ENCODE measurements at places on chromosomes 2 and 18.

DNA sequence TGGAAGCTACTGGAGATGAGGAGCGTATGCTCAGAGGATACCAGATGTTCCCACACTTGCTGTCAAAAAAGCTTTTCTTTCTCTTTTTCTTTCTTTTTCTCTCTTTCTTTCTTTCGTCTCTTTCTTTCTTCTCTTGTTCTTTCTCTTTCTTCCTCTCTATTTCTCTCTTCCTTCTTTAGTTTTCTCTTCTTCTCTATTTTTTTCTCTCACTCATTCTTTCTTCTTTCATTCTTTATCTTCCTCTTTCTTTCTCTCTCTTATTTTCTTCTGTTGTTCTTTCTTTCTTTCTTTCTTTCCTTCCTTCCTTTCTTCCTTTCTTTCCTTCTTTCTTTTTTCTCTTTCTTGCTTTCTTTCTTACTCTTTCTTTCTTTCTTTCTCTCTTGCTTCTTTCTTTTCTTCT is 457.6 kb downstream of the CMPK2 start:
- DNase-seq = no peak

- DNase-seq = no peak
Measured at GRCh38 chr18:22694954-22695353, 238.2 kb upstream of the RBBP8 start.

DNA sequence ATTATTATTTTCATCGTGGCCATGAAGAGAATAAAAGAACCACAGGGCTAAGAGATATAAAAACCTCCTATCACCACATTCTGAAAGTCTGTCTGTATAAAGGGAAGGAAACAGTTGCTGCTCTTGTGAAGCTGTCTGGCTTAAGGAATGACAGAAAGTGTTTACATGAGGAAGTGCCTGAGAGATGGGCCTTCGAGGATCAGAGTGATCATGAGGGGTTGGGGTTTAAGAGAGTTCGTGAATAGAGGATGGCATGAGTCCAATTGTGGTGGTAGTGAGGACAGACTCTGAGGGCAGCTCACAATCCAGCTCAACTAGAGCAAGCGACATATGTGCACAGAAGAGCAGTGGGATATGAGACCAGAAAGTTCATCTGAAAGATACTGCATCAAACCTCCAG is 65.8 kb upstream of the PIEZO2 start:
- DNase-seq = no peak

DNA sequence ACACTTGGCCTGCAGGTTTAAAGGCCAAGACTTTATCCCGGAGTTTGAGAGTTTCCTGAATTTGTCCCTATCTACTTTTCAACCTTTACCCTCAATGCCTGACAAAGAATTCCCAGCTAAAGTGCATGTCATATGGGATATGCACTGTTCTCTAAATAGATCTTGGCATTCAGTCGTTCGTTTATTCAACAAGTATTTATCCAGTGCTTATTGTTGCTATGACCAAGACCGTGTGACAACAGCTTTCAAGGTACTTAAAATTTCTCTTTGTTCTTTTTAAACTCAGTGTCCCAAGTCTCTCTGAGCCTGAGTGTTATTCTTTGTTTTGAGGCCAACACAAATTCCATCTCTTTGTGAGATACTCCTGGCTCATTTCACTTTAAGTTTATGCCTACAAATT is 133.4 kb downstream of the RGPD3 start:
- no peak for DNase-seq

- DNase-seq = no peak
Measured at GRCh38 chr2:151793123-151793522, 35.1 kb downstream of the ARL5A start.

DNA sequence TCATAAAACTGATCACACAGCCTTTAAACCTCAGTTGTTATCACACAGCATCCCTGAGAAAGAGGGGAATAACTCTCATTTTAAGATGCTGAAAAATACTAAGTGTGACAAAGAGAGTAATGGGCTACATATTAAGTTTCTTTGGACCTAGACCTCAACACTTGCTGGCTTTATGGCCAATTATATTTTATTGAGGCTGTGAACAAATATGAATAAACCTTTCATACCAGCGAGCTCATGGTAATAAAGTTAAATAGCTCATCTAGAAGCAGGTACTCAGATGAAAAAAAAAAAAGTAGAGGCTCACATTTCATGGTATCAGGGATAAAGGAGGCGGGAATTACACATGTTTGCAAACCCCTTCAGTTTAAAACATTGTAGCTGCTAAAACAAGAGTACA is 75.7 kb downstream of the DOCK10 start:
- DNase-seq = no peak

DNA sequence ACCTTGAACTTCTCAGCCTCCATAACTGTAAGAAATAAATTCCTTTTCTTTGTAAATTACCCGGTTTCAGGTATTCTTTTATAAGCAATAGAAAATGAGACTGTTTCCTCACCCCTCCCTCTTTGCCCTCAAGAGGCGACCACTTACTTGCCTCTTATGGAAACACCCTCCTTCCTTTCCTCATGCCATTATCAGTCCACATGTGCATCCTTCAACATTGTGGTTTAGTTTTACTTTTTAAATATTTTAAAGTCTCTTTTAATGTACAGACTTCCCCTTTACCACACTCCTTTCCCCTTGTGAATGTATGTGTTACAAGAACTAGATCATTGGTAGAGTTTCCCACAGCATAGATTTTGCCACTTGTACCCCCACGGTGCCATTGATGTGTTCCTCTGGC is 202.4 kb upstream of the SIX2 start:
- DNase-seq = no peak

DNA sequence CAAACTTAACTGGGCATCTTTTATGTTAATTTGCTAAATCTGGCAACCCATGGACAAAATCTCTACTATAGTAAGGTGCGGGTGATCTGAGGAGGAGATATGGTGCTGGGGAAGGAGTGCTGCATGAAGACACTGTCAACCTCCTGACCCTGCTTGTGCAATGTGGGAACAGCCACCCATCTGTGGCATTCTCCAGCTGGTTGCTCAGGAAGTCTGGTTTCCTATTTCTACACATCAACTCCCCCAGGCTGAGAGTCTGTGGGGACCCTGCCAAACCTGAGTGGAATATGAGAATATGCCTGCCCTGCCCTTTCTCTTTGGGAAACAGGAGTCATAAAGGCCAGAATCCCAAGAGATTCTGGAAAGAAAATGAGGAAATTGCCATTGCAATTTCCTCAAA is 60.1 kb upstream of the PAX3 start:
- no peak for DNase-seq

DNA sequence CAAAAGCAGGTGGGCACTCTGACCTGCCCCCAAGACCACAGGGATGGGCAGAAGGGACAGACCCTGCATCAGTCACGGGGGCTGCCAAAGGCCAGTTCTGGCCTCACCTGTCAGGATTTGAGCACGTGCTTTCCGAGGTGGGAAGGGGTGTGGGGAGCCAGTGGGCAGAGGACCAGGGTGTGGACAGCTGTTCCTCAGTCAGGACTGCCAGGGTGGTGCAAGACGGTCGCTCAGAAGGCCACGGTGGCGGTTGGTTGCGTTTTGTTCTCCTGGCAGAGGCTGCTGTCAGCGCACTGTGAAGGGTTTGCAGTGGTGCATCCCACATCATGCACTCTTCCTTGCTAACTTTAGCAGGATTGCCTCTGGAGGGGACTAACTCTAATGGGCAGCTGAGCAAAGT is 665.3 kb upstream of the RAB6C start:
- DNase-seq = no peak

DNA sequence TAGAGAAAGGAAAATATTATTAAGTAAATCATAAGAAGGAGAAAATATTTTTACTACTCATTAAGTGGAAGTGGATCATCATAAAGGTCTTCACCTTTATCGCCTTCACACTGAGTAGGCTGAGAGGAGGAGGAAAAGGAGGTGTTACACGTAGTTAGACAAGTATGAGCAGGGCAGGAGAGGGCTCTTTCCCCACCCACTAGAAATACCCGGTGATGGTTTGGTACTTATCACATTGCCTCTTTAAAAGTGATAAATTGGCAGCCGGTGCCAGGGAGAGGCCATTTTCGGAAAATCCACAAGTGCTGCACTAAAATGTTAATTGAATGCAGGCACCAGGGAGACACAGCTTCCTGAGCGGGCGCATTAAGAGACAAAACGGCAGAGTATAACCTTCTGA is 598.7 kb upstream of the SOX11 start:
- DNase-seq = no peak

Measured in omental fat pad (tissue), 4 donors.